Activated CD8-positive, alpha-beta T cell treated with anti-CD3 and anti-CD28 coated beads for 36 hours (primary cell): ENCODE measurements at places on chromosomes 1 and 21. TPM values are rescaled to one million over a fixed set of nuclear protein-coding genes. Genes with fewer than 3 reads are reported as not detected.

Gene GPR25
- 0.29 TPM for total RNA-seq

Gene IL20
- not detected for total RNA-seq

Gene TMPRSS15
- not detected for total RNA-seq

Gene C1orf35
- total RNA-seq = 23.5 TPM

Gene NPHS2
- not detected for total RNA-seq

Gene FCGR2B
- total RNA-seq = not detected

Gene OR2M2
- not detected for total RNA-seq

Gene WNT2B
- not detected for total RNA-seq
